IMR-90 (cell line): ENCODE measurements at places on chromosomes 1 and 21. TPM values are rescaled to one million over a fixed set of nuclear protein-coding genes. Genes with fewer than 3 reads are reported as not detected.

DNA sequence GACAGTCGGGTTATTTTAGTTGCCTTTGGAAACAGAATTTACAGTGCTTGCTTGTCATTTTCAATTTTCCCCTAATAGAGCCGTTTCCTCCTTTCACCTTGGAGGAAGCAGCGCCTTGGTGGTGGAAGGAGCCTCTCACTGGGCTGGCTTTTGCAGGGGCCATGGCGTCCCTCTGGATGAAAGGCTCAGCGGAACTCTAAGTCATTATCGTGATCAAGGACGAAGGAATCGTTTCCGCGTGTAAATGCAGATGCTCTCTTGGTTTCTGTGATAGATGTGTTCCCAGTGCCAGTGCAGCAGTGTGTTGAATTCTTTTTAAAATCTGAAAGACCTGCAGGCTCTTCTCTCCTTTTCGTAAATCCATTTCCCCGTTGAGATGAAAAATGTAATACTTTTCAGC lies 126.2 kb upstream of the LMO4 start:
- no peak for DNase-seq

DNA sequence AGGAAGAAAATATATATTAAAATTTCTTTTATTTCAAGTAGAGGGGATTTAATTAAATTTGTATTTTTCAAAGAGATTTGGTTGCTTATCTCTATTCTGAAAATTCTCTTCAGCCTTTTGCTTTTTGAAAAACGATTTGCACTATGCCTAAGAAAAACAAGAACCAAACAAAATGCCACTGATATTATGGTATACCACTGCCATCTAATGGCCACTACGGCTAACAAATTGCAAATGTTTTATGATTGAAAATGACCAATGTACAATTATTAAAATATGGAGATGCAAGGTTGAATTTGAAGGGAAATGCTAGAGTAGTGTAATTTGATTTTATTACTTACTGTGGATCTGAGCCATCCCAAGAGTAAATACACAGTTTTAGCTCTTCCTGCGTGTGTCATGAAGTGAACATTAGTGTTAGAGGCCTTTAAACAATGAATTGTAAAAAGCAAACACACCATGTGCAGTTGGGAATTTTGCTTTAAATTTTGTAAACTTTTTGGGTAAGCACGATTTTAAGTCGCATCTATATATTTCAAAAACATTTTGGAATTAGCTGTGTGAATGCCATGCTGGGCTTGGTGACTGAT lies 137.4 kb upstream of the USP25 start:
- DNase-seq: peak; percentile 45

GRCh38 chr1:112058815-112059450 lies 69.5 kb upstream of the KCND3 start:
- no peak for DNase-seq

DNA sequence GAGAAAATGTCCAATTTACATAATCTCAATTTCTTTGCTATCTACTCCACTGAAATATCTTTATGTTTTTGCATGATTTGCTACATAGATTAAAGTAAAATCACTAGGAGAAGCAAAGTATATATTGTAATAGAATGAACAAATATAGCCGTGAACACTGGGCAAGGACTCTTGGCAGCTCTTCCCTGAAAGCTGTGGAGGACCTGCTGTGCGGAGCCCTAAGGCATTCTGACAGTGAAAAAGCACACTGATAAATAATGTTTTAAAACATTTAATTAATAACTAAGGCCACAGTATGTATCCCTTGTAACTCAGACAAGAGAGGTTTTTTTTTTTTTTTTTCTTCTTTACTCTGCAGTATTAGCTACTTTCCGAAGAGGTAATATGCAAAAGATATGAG lies 256.1 kb upstream of the DPYD start:
- DNase-seq: no peak

GRCh38 chr1:93620841-93621210 lies 60.8 kb downstream of the BCAR3 start:
- DNase-seq: no peak

DNA sequence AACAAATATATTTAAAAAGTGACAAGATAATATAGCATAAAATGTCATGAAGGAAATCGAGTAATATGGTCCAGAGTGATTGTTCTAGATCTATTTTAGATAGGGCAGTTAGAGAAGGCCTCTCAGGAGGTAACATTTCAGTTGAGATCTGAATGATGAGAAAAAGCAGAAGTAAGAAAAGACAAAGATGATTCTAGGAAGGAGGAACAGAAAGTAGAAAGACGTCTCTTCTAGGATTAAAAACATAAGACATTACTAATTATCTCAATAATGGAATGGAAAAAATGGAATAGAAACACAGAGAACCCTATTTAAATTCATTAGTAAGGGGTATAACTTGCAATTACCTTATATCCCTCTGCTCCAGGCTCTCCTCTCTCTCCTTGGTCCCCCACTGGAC lies 130.0 kb upstream of the ZNHIT6 start:
- no peak for DNase-seq

GRCh38 chr1:118021668-118022067 lies 92.1 kb downstream of the WDR3 start:
- DNase-seq: no peak

DNA sequence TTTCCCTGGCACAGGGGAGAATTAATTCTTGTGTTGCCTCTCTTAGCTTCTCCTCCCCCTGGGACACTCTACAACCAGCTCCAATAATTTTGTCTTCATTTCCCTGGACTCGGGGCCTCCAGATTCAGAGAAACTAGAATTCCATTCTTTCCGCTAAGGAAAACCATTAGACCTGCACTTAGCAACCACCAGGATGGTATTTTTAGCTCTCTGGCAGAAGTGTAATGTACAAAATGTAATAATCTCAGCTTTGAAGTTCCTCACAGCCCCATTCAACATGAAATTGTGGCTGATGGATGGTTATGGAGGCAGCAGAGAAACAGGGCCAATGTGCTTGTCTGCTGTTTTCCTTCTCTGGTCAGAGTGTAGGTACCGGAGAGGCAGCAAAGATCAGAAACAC lies 113.8 kb downstream of the KCND3 start:
- DNase-seq: no peak

DNA sequence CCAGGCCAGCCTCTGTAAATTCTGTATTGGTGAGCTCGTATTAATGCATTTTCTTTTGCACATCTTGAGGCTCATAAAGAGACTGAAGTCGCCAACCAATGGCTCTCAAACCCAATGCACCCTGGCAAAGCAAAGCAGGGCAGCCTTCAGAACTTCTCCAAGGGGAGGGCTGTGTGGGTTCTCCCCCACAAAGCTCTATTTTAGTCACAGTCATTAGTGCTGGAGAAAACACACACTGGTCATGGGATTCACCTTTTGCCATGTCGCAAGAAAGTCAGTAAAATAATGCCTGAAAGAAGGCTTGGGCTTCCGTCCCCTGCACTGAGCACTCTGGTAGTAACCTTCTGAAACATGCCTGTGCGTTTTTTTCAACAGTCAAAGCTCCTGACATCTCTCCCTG lies 26.3 kb upstream of the ATF3 start:
- DNase-seq: no peak

GRCh38 chr1:212188599-212189351 lies 96.4 kb upstream of the PPP2R5A start:
- DNase-seq: no peak

DNA sequence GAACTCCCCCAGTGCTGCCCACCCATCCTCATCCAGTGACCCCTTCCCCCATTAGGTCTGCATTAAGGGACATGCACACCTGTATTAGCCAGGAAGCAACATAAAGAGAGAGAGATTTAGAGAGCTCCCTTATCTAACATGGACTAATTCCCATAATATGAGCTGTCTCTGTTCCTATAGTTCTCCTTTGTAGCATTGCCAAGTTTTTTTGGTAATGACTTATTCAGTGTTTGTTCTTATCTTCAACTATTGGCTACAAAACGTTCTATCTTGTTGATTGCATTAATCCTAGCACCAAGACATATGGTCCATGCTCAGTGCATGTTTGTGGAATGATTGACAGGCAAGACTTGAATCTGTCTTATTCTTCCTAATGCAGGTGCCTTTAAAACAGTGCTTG lies 264.0 kb downstream of the ADGRL2 start:
- DNase-seq: no peak

DNA sequence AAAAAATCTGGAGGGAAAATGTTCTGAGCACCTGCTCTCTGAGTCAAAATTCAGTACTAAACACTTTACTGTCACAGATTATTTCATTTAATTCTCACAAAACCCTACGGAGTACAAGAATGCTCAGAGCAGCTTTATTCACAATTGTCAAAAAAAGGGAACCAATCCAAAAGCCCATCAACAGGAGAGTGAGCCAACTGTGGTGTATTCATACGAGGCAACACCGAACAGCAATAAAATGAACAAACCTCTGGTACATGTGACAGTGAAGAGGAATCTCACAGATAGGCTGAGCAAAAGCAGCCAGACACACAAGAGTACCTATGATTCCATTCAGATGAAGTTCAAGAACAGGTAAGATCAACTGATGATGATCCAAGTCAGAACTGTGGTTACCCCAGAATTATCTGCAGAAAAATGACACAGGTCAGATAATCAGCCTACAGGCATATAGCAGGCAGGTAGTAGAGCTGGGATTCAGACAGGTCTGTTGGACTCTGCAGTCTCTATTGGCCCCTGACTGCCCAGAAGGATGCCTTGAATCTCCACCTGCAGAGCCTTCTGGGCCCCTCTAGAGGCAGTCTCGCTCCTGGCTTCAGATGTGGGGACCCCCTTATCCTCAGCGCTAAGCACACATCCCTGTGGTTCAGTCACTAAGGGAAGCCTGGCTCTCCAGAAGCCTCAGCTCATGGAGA lies 19.2 kb downstream of the SLC9A1 start:
- DNase-seq: no peak

GRCh38 chr1:51910221-51911000 lies 31.9 kb upstream of the NRDC start:
- no peak for DNase-seq

DNA sequence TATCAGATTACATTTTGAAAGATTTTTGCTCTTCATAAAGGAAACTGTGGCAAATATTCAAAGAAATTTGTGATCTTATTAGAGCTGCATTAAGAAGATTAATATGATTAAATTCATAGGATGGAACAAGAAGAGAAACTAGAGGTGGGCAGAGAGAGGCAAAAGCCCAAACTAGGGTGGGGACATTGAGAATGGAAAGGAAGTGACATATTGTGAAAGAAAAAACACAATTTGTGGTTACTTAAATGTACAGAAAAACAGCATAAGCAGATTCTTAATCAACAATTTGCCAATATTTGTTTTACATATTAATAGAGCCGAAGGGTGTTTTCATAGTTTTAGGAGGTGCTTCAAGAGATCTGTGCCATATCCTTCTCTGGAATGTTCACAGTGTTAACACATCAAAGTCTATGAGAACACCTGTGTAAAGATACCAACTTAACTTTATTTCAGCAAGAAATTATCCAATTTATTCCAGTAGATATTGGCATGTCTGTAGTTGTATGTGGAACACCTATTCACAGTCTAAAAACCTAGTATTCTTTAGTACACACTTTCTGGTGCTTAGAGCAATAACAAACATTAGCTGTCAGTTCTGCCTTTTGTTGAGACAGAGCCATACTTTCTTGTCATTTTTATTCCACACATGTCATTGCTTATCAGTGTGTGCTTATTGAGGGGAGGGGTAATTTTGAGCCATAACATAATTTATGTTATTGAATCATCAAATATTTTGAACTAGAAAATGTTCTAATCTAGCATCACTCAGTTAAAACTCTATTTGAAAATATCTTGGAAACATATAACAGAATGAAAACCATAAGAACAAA lies 401.5 kb downstream of the PTPRC start:
- DNase-seq: no peak

DNA sequence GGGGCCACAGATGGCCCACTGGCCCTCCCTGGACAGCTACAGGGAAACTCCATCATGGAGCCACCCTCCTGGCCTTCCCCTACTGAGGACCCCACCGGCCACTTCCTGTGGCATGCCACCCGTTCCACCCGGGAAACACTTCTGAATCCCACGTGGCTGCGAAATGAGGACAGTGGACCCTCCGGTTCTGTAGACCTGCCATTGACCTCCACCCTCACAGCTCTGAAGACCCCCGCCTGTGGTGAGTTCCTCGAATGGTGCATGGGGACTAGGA lies 40.3 kb downstream of the UMODL1 start:
- DNase-seq: no peak

GRCh38 chr1:21372383-21372782 lies 67.6 kb upstream of the NBPF3 start:
- DNase-seq: no peak

DNA sequence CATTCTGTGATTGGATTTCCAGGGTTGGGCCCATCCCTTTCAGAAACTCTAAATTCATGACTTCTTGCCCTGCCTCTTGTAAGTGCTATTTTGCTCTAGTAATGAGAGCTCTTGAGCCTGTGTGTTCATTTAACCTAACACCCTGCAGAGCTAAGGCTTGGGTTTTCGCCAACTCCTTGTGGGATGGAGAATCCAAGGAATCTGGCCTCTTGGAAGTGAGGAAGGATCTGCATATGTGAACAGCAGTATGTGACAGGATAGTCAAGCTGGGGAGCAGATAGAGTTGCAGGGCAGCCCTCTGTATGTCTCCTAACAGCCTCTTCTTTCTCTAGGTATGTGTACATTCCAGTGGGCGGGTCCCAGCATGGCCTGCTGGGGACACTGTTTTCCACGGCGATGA lies 258.9 kb downstream of the HHAT start:
- DNase-seq: peak; percentile 25

DNA sequence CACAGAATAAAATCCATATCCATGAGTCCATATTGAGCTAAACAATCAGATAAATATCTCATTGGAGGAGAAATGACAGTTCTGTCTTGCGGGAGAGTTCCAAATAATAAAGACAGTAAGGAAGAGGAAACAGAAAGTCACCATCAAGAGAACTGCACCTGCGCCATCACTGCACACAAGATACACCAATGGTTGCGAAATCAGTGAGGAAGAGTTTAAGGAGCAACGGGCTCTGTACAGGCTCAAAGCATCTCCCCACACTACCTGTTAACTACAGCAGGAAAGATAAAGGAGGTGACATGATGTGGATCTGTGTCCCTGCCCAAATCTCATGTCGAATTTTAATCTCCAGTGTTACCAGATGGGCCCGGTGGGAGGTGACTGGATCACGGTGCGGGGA lies 7.8 kb downstream of the C2CD2 start:
- DNase-seq: no peak

Gene FAM177B
- not detected in 2 replicates for total RNA-seq

Gene IER5
- 15.8 and 29.4 TPM in 2 replicates for total RNA-seq

Gene ITLN2
- not detected in 2 replicates for total RNA-seq

Gene TP73
- total RNA-seq: not detected in 2 replicates

Gene MMEL1
- under 0.01 TPM in 2 replicates for total RNA-seq

Gene HFM1
- 0.18 and 0.83 TPM in 2 replicates for total RNA-seq

Gene TNNT2
- 0.18 and 0.56 TPM in 2 replicates for total RNA-seq

Gene LRRC8B
- 1.4 and 1.8 TPM in 2 replicates for total RNA-seq

Gene GUCA2A
- total RNA-seq: not detected in 2 replicates

Gene C1orf185
- total RNA-seq: not detected in 2 replicates

Gene PTGFR
- 5.4 and 8.6 TPM in 2 replicates for total RNA-seq

Gene HRNR
- not detected in 2 replicates for total RNA-seq

Gene PPP2R5A
- 8.4 and 15.3 TPM in 2 replicates for total RNA-seq
